Stimulated activated CD8-positive, alpha-beta memory T cell treated with anti-CD3 and anti-CD28 coated beads, Interleukin-4, amount 100 ng/mL, for 48 hours (primary cell): ENCODE measurements at places on chromosomes 7 and 10.
A peak's percentile ranks its signal among the peaks of the same experiment; 100 is the strongest.

DNA sequence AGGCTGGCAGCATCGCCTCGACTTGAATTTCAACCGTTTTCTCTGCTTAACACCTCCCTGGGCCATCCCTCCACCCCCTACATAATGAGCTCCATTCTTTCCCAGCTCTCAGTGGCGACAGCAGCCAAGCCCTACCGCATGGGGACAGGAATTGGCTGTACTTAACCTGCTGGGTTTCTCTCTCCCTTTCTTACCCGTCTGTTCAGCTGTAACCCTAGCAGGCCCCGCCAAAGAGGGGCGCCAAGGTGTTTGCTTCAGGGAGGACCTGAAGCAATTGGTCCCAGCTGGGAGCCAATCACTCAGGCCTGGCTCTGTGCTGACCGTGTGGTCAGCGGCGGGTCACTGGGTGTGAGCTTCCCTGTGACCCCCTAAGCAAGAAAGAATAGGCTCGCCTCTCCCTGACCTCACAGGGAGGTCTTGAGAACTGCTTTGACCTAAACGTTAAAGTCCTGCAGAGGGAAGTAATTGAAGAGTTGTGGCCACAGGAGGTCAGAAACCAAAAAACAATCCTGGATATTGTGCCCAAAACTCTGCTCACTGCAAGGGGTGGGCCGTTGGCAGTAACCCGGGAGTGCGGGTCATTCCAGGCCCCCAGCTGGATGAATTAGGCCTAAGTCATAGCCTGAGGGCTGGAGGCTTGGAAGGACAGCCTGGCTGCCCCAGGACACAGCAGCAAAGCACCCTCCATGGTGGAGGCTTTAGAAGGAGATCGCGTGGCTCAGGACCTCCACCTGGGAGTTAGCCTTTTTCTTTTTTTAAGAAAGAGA is 114.6 kb downstream of the ITIH5 start:
- no peak for DNase-seq

DNA sequence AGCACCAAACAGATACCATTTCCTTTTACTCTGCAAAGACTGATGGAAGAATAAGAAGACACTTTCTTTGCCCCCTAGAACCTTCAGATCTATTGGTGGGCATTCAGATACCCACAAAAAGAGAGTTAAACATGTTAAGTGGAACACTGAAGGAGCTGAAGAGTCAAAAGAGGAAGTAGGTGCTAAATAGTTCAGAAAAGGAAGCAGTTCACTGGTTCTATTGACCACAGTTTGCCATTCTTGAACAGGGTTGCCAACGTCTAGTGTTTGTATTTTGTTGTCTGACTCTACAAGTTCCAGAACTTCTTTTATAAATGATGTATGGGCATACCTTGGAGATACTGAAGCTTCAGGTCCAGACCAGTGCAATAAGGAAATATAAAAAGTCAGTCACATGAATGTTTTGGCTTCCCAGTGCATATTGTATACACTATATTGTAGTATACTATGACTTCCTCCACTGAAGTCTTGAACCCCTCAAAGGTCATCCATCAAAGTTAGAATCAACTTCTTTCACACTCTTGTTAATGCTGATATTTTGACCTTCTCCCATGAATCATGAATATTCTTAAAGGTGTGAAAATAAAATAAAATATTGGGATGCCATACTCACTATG is 47.5 kb upstream of the AGR3 start:
- DNase-seq = no peak

- DNase-seq = no peak
Measured at GRCh38 chr7:121901026-121901425, 28.1 kb downstream of the PTPRZ1 start.

- DNase-seq = no peak
Measured at GRCh38 chr10:108436096-108436495, 1271.6 kb upstream of the SORCS1 start.

DNA sequence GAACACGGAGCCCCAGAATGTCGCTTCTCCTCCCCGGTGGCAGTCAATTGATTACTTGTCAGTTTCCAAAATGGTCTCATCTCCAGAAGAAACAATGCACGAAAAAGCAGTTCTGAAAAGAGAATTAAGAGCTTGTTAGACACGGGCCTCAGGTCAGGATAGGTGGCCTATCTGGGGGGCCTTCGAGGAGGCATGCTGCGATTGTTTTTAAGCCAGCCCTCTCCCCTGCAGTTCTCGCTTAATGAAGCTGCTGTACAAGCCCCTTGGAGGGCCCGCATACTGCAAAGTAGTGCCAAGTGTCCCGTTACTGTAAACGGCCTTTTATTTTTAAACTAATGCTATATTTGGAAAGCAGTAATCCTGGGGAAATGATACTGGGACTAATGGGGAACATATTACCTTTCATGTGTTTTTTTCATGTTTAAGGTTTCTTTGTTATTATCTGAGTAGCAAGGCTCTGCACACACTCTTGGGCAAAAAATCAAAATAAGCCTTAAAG is 114.8 kb upstream of the TCF7L2 start:
- no peak for DNase-seq

GRCh38 chr10:22899775-22900174 is 28.1 kb upstream of the ARMC3 start:
- no peak for DNase-seq

DNA sequence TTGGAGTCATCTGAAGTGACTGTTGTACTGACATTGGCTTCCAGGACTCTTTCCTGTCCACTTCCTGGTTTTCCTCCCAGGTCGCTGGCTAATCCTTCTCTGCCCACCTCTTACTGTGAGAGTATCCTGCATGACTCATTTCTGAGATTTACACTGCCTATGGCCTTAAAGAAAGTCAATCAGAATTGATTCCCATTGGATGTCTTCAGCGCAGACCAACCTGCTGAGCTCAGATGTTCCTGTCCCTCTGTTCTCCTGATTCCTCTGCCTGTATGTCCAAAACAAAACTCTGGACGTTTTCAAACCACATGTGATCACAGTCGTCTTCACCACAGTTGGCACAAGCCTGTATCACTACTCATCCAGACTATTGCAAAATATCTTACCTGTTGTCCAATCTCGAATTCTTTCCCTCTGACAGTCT is 262.1 kb downstream of the CREB5 start:
- DNase-seq = no peak

DNA sequence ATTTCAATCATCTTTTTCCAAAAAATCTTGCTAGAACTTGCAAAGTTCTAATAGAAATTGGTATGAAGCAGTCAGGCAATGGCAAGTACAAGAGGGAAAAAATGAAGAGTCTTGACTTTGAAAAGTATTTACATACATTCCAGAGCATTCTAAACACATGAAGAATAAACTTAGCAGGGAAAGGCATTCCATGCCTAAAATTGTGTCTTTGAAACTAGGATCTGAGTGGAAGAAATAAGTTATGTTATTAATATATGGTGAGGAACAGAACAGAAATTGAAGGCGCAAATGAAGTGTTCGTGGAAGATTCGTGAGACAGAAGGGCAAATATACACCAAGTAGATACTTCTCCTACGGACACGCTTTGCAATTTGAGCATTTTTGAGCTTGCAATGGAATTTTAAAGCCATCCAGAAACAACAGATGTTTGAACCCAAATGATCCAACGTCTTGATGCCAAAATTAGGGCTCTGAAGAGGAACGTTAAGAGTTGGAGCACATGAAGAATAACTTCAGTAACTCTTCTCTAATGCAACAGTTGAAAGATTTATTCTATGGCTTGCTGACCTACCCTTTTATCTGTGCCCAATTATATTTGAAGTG is 40.6 kb upstream of the SEPTIN7 start:
- no peak for DNase-seq

DNA sequence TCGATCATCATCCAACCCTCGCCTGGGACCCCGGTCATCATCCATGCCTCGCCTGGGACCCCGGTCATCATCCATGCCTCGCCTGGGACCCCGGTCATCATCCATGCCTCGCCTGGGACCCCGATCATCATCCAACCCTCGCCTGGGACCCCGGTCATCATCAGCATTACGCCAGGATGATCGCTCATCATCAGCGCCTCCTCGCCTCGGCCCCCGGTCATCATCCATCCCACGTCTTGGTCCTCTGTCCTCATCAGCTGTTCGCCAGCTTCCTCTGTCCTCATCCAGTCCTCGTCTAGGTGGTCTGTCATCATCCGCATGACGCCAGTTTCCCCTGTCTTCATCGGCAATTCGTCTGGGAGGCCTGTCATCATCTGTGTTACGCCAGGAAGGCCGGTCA is 12.7 kb downstream of the NANOS1 start:
- DNase-seq = no peak

DNA sequence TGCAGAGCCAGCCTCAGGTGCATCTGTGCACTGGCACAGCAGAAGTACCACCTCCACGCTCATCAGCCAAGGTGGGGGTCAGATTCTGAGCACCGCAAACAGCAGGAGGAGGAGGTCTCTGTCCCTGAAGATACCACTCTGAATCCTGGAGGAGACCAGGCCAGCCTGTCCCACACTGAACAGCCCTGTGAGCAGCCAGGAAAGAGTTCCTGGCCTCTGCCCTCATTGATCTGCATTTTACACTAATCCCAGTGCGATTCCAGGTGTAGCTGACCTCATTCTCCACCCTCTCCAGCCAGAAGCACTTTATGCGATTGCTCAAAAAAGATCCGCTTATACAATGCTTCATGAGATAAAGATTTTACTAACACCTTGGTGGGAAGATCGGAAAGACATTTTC is 99.1 kb upstream of the CACUL1 start:
- DNase-seq = no peak

DNA sequence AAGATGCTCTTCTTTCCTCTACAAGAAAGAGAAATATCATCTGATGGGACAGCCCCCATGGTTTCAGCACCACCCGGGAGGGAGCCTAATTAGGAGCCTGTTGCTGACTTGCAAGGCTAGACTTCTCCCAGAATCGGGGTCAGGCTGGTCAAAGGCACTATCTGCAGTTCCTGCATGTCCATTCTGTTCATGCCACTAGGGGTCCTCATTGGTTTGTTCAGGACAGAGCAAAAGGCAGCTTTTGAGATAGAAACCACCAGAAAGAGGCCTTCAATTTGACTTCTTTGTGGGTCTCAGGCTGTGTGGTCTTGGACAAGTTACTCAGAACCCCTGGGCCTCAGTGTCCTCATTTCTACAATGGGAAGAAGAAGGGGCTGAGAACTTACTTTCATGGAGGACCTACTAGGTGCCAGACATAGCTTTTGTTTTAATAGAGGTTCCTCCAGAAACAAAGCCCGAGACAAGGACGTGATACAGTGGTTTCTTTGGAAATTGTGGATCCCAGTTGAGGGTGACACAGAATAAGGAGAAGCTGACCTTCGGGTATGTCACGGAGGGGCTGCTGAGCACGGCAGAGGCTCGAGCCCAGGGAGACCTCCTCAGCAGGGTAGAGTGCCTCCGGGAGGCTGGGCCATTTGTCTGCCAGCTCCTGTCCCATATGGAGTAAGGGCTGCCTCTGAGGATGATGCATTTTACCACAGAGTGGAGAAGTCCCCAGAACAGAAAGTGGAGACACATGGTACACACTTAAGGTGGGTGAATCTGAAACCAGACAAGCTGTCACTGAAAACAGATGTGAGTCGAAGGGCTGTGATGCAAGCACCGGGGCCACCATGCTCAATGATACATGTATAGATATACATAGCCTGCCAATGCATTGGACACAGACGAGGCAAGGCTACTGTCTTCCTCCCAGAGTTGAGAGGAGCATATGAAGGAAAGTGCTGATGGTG is 33.1 kb upstream of the NEUROD6 start:
- no peak for DNase-seq

- DNase-seq = no peak
Measured at GRCh38 chr7:112707655-112708054, 82.5 kb downstream of the TMEM168 start.

GRCh38 chr7:18580950-18581349 is 85.4 kb downstream of the HDAC9 start:
- DNase-seq = no peak

- no peak for DNase-seq
Measured at GRCh38 chr7:123126171-123126570, 73.6 kb downstream of the SLC13A1 start.

DNA sequence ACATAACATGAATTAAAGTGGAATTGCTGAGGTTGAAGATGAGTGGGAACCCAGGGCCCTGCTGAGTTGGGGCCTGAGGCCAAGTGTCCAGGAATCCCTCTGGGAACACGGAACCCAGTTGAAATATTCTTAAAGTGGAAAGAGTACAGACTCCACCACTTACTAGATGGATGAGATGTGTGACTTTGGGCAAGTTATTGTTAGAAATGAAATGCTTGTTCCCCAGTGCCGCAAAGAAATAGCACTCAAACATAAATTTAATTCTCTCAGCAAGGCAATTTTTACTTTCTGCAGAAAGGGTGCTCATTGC is 54.5 kb downstream of the CCNY start:
- DNase-seq = no peak

DNA sequence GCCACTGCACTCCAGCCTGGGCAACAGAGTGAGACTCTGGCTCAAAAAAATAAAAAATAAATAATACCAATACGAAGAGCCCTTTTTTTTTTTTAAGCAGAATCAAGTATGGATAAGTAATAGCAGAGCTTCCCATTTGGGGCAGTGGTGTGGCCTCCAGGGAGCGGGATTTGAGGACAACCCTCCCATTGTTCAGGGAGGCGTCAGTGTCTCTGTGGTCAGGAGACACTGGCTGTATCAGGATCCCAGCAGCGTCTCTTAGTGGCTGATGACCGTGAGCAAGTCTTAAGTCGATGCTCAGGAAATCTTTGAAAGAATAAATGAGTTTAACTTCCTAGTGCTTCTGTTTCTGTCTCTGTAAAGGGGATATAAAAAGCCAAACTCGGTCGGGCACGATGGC is 25.2 kb upstream of the SH2B2 start:
- DNase-seq = no peak

GRCh38 chr10:70596110-70596798 is 6.3 kb downstream of the PRF1 start:
- DNase-seq = peak; percentile 22

GRCh38 chr7:112172870-112173567 is 33.2 kb downstream of the DOCK4 start:
- DNase-seq = no peak

GRCh38 chr7:45917658-45918057 is 3.4 kb downstream of the IGFBP3 start:
- DNase-seq = peak; percentile 92

GRCh38 chr10:32687116-32687515 is 241.2 kb downstream of the CCDC7 start:
- no peak for DNase-seq

DNA sequence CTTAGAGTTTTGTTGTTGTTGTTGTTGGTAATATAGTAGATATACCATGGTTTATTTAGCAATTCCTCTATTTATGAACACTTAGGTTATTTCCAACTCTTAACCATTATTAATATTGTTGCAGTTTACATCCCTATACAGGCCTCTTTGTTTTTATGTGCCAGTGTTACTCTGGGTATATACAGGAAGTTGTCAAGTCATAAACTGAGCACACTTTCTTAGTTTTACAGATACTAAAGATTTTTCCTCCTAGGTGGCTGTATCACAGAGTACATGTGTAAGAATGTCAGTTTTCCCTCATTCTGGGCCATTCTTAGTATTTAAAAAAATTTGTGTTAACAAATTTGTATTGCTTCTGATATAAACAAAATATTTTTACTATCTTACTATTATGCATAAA is 128.4 kb downstream of the ARL4A start:
- no peak for DNase-seq

DNA sequence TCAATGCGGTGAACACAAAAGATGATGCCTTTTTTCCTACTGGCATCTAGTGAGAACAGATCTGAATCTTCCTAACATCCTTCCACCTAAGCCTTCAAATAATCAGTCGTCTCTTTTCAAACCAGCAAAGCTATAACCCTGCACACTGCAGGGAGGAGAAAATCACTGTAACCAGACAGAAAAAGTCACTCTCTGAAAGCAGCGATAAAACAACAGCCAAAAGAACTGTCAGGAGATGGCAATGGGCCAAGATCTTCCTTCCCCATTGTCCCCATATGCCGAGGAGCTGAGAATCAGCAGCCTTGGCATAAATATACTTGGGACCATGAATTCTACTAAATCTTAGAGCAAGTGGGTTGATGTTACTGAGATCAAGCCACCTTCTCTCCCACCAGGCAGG is 13.1 kb downstream of the FZD9 start:
- no peak for DNase-seq
